ENCODE measurements at places on chromosomes 16 and 17.

DNA sequence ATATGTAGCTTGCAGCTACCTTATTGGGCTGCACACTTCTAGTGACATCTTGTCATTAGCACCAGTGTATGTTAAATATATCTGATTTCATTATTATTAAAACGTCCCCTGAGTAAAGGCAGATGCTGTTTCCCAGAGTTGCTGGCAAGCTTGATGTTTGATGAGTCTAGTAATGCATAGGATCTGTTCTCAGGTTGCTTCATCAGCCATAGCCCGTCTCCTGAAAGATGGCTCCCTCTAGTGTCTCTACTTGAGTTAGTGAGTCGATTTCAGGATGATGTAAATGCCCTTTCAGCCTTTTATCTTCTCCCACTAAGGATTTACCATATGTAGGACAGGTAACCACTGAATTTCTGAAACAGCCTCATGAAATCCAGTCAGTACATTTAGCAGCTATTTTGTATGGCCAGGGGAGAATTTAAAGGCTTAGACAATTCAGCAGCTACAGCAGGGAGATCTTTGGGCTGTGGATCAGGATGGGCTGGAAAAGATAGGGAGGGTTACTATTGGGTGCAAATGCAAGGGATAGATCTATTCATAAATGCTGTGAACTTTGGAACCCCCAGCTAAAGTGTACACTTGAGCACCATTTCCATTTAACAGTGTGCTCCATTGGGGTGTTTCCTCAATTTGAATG is 376.3 kb downstream of the CNTNAP4 start:
- no peak for DNase-seq

DNA sequence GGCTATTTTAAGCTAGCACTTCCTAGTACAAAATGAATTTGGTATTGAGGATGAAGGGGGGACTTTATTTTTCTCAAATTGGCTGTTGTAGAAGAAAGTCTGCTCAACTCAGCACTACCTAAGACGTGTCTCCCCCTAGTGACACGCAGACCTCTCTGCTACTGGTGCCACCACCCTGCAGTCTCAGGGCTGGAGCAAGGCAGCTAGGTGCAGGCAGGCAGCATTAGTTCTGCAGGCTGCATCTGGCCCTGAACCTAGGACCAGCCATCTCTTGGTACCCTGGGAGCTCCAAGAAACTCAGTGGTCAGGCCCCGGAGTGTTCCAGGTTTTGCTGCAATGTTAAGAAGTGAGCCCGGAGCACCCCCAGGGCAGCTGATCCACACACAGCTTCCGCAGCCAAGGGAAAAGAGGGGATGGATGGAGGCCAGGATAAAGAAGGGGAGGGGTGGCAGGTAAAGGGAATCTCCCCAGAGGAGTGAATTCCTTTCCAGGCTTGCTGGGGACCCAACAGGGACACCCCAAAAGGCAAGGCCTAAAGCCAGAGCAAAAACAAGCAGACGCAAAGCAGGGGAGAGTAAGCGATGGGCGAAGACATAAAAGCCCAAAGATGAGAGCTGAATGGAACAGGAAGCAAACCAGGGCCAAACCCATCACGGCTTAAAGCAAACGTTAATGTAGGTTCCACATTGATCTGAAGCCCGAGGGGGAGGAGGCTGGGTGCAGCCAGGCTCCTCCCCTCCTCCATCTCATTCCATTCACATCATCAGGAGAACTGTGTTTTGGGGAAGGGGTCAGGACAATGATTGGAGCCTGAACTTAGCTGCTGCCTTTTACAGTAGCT is 200.5 kb downstream of the ZFHX3 start:
- DNase-seq = no peak

- no peak for DNase-seq
Measured at GRCh38 chr17:18093616-18094408, 6.1 kb downstream of the DRG2 start.

DNA sequence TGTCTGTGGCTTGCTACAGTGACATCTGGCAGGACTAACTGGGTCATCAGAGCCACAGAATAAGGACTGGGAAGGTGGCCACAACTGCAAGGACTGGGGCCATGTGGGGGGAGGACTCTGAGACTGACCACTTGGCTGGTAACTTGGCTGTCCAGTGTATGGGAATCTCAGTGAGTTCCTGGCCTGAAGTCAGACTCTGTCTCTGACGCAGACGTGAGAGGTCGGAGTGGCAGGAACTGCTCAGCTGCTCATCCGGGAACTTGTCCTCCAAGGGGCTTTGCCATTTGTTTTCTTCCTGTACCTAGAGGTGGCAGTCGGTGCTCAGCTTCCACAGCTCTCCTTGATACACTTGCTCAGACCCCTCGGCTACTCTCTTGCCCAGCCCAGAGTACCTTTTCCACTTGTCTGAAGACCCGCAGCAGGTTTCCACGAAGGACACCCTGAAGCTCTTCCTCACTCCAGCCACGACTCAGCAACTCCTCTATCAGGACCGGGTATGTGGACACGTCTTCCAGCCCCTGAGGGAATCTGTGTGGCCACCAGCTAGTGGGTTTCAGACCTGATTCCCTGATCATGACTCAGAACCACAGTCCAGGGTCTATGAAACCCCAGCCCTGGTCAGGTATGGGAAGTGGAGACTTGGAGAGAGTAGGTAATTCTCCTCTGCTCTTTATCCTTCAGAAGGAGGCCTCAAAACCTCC is 7.3 kb upstream of the DPEP3 start:
- no peak for DNase-seq

DNA sequence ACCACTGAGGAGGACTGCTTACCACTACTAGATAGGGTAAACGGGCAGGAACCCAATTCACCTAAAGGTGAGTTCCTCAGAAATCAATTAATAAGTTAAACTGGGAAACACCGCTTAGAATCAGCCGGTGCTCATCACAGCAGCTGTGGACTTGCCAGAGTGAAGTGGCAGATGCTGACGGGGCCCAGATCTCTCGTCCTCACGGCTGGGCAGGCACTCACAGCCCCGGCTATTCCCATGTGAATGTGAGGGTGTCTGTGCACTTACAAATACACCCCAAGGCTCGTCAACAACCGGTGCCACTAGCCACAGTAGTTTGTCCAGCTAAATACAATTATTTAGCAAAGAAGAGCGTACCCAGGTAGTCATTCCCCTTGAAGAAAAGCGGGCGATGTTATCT is 29.7 kb downstream of the MBTPS1 start:
- no peak for DNase-seq

GRCh38 chr17:1561420-1562175 is 994 bp downstream of the PITPNA start:
- no peak for DNase-seq

DNA sequence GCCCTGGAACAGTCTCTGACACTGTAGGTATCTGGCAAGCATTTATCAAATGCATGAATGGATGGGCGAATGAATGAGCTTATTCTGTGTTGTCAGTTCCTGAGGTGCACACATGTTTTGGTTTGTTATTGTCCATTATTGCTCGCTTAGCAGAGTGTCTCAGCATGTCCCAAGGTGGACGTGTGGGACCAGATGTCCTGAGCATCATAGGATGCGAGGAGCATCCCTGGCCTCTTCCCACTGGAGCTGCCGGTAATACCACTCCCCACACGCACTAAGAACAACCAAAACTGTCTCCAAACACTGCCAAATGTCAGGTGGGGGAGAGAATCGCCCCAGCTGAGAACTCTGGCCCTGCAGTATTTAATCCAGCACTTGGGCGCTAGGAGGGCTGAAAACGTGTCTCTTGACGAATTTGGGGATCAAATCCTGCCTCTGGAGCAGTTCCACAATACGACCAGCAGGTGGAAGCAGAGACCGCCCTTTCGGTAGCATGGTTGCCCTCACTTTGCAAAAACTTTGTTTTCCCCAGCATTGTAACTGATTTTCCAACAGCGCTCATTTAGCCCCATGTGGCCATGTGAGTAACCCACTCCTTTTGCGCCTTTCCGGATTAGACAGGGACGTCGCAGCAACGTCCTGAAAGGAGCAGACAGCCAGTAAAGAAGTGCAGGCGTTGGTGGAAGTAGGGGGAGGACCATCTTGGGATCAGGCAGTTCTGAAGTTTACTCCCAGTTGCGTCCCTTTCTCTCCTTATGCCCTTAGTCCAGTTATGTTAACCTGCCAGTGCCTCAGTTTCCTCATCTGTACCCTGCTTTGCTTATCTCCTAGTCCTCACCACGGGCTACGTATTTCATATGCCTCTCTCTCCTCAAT is 22.7 kb downstream of the TMEM114 start:
- DNase-seq = peak; percentile 50

GRCh38 chr16:67657751-67658518 is 2.1 kb downstream of the ACD start:
- no peak for DNase-seq

GRCh38 chr17:44011876-44012275 is 2.9 kb downstream of the TMEM101 start:
- no peak for DNase-seq

DNA sequence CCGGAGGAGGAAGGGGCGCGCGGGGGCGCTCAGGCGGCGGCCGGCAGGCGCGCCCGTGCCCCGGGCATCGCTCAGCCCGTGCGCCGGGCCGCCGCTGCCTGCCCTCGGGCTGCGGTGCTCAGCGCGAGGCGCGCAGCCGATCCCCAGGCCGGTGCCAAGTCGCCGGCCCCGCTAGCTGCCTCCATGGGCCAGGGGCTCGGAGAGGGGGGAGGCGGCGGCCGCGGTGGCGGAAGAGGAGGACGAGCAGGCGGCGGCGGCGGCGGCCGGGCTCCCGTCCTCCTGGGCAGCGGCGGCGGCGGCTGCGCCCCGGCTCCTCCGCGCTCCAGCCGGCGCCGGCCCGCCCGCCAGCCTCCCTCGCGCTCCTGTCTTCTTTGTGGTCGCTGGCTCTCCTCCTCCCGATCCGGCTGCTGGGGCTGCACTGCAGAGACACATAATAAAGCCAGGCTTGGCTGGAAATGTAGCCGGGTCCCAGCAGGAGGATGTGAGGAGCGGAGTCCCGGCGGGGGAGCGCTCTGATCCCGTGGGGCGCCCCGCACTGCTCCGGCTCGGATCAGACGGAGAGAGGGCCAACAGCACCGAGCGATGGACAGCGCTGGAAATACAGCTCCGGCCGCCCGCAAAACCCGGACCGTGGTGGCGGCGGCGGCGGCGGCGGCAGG is 889 bp upstream of the ZNF423 start:
- peak; percentile 19 for DNase-seq

GRCh38 chr16:24810951-24811843 is 34.6 kb upstream of the SLC5A11 start:
- no peak for DNase-seq

DNA sequence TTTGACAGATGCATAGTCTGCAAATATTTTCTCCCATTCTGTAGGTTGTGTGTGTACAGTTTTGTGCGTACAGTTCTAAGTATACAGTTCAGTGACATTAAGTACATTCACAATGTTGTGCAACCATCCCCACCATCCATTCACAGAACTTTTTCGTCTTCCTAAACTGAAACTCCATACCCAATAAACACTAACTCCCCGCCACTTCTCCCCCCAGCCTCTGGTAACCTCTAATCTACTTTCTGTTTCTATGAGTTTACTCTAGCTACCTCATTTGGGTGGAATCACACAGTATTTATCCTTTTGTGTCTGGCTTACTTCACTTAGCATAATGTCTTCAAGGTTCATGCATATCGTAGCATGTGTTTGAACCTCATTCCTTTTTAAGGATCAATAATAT is 14.3 kb downstream of the PIK3R5 start:
- no peak for DNase-seq

DNA sequence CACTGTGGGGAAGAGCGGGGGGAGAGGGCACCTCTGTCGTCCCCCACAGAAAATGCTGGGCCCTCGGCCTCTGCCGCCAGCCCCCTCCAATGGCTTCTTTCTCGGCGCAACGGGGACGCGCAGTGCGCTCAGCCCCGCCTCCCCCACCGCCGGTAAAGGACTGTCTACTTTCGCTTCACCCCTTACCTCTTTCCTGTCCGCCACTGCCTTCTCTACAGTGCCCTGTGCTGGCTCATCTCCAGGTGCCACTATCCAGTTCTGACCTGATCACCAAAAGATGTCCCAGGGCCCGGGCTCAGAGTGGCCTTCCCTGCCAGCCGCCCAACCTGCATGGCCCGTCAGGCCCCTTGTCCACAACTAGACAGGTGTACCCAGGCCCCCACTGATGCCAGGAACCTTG is 7.3 kb downstream of the ENDOV start:
- no peak for DNase-seq

DNA sequence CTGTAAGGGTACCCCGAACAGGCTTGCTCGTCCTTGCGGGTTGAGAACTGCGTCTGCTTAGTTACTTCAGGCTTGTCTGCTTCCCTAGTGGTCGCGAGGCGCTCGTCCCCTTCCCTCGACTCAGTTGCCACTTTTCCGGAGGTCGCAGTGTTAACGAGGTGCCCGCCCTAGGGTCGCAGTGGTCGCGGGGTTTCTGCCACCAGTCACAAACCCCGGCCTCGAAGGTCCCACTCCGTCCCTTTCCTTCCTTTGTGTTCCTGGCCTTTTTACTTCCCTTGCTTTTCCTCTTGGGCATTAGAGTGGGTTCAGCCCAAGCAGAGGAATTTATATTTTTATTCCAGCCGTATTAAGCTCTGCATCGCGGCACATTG is 299 bp downstream of the NUP85 start:
- DNase-seq = no peak

DNA sequence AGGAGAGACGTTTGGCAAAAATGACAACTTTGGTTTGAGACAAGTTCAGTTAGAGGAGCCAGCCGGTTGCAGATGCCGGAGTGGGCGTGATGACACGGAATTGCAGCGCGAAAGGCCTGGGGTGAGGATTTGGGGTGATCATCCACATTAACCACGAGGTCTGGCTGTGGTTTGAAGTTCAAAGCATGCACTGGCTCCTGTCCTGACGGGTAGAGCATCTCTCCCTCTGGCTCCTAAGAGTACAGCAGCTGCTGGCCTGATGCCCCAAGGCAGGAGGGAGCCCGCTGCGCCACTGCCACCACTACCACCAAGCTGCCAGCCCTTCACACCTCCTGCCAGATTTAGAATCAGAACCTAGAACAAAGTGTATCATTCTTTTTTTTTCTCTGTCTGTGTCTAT is 3.7 kb downstream of the RHBDL3 start:
- no peak for DNase-seq

GRCh38 chr16:10878644-10879501 is 1.9 kb downstream of the CIITA start:
- no peak for DNase-seq

GRCh38 chr17:78797213-78797612 is 15.1 kb upstream of the CYTH1 start:
- no peak for DNase-seq

- DNase-seq = no peak
Measured at GRCh38 chr17:29138971-29139691, 41.1 kb downstream of the MYO18A start.

GRCh38 chr17:7448461-7448860 is 3.6 kb downstream of the CHRNB1 start:
- DNase-seq = no peak
